ENCODE measurements at places on chromosomes 12 and 14. TPM values are rescaled to one million over a fixed set of nuclear protein-coding genes. Genes with fewer than 3 reads are reported as not detected.

The CPNE6 gene
- not detected for total RNA-seq

The CCDC197 gene
- total RNA-seq: 0.23 TPM

The KRT73 gene
- total RNA-seq: not detected

The OR4K1 gene
- total RNA-seq: not detected

The A2ML1 gene
- 0.93 TPM for total RNA-seq

The RNU7-1 gene
- not detected for total RNA-seq

The FOXN4 gene
- 0.29 TPM for total RNA-seq

The IKZF4 gene
- total RNA-seq: 6.0 TPM

The JAG2 gene
- 17.4 TPM for total RNA-seq

The KRT6C gene
- total RNA-seq: not detected

The DHRS4L2 gene
- total RNA-seq: 23.4 TPM

The TOMM20L gene
- not detected for total RNA-seq

The SLCO1C1 gene
- 0.99 TPM for total RNA-seq

The ALDH2 gene
- 56.5 TPM for total RNA-seq

The FAR2 gene
- total RNA-seq: 24.6 TPM

The TMEM52B gene
- total RNA-seq: 127 TPM

The SLC35F4 gene
- 1.2 TPM for total RNA-seq
